ENCODE measurements at places on chromosomes 1 and 21.
A peak's percentile ranks its signal among the peaks of the same experiment; 100 is the strongest.

GRCh38 chr1:156366378-156367166 lies 2.4 kb upstream of the RHBG start:
- DNase-seq, result no peak

- DNase-seq, result no peak
Measured at GRCh38 chr21:26368591-26369320, 198.2 kb upstream of the APP start.

- DNase-seq, result no peak
Measured at GRCh38 chr1:157056269-157056668, 10.7 kb upstream of the ARHGEF11 start.

GRCh38 chr1:84861988-84862644 lies 30.9 kb downstream of the LPAR3 start:
- DNase-seq, result no peak

DNA sequence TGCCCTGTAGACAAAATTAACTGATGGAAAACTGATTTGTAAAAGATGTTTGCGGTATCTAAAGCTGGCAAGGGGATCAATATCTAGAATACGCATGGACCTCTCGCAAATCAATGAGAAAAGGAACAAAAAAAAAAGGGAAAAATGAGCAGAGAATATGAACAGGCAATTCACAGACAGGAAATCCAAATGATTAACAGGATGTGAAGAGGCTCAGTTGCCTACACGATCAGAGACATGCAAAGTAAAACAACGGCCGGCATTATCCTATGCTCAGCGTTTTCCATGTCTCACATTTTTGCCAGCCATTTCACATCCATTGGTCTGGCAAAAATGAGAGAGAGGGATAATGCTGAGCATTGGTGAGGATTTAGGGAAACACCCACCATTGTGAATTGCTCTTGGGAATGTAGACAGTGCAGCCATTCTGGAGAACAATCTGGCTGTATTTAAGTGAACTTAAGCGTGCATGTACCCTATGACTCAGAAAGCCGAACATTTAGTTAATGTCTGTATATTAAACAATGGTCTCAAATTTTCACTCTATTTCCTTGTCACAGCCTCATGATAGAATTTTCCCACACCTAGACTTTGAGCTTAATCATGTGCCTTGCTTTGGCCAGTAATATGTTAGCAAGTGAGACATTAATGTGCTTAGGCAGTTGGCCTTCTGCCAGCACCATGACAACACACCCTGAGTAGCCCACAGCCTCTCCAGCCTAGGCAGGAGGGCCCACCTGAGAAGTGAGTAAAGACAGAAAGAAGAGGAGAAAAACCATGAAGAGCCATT lies 61.0 kb upstream of the NBPF3 start:
- no peak for DNase-seq

- peak; percentile 96 for DNase-seq
Measured at GRCh38 chr1:222370913-222371675, 176.8 kb downstream of the HHIPL2 start.

GRCh38 chr1:63799307-63799706 lies 25.5 kb downstream of the ROR1 start:
- no peak for DNase-seq

GRCh38 chr1:86774305-86775295 lies 70.2 kb downstream of the SH3GLB1 start:
- peak; percentile 76 for DNase-seq

GRCh38 chr1:37556712-37557196 lies at the start of gene DNALI1:
Gene DNALI1 (plus strand): TSS chr1:37556940. CDS start chr1:37556995, 55 bp downstream.
- DNase-seq, result peak; percentile 81

- DNase-seq, result no peak
Measured at GRCh38 chr1:83889707-83890106, 109.2 kb downstream of the TTLL7 start.

- DNase-seq, result no peak
Measured at GRCh38 chr1:236127045-236127444, 15.3 kb upstream of the GPR137B start.

DNA sequence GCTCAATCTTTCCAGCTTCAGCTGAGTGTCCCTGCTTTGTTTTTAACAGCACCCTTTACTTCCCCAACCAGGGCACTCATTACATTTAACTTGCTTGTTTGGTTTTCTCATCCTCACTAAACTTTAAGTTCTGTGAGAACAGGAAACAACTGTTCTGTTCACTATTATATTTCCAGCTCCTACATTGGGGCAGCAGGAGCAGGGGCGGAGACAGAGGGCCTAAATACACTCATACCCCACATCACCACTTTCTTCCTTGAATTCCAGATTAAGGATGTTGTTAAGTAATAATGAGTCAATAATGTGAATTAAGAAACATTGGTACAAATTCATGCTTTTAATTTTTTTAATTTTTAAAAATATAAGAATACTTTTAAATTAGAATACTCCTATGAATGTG lies 6.0 kb downstream of the DRAM2 start:
- DNase-seq, result no peak

- no peak for DNase-seq
Measured at GRCh38 chr1:156508955-156509234, 8.3 kb upstream of the MEF2D start.

DNA sequence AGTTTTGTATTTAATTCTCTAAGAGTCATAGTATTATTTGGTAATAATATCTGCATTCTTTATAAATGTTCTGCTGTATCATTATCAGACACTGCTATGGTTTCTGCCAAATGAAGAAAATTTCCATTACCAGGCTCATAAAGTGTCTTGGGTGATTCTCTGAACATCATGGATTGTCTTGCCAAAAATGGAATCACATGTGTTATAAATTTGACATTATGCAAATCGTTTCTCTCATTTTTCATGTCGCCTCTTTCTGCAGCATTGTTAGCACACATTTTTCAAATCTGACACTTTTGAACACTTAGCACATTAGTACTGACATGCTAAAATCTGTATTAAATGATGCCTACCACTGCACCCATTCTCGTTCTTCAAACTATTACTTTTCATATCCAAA lies 74.2 kb upstream of the NEK7 start:
- DNase-seq, result no peak

DNA sequence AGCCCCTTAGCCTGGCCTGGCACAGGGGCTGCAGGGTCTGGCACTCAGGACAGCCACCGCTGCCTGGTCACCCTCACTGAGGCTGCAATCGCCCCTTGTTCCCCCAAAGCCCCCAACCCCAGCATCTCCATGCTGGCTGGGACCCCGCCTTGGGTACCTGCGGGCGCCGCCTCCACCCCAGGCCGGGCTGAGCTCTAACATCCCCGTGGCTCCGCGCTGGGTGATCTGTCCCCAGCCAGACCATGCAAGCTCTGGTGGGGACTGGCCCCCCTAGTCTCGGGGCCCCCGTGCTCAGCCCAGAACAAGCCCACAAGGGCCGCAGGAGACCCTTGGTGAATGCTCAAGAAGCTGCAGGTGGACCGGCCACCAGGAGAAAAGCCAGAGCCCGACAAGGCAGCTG lies 62.4 kb downstream of the MEGF6 start:
- DNase-seq, result no peak

GRCh38 chr1:213987927-213988506 lies at the start of gene PROX1:
Gene PROX1 (plus strand): TSS chr1:213987973. CDS start chr1:213996536, 8,563 bp downstream.
- peak; percentile 47 for DNase-seq

DNA sequence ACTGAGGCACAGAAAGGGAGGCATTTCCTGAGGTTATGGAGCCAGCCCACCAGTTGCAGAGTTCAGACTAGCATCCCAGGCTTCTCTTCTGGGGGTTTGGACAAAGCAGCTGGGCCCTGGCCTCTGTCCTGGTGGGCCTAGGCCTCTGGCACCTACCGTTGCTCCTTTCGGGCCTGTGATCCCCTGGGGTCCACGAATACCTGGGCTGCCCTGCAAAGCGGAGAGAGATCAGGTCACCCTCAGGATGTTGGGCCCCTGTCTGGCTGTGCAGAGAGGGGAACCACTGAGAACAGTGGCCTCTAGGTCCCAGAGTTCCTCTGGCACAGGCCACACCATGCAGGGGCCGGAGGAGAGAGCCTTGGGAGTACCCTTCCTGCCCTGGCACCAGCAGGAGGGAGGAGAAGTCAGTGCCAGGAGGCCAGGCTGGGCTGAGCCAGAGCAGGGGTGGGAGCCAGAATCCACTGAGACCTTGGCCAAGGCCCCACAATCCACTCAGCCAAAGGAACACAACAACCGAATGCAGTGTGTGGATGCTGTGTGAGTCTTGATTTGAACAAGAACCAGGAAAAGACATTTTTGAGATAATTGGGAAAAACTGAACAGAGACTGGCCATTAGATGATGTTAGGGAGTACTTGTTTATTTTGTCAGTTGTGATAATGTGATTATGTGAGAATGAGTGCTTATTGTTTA lies 8.9 kb downstream of the COL9A2 start:
- no peak for DNase-seq

DNA sequence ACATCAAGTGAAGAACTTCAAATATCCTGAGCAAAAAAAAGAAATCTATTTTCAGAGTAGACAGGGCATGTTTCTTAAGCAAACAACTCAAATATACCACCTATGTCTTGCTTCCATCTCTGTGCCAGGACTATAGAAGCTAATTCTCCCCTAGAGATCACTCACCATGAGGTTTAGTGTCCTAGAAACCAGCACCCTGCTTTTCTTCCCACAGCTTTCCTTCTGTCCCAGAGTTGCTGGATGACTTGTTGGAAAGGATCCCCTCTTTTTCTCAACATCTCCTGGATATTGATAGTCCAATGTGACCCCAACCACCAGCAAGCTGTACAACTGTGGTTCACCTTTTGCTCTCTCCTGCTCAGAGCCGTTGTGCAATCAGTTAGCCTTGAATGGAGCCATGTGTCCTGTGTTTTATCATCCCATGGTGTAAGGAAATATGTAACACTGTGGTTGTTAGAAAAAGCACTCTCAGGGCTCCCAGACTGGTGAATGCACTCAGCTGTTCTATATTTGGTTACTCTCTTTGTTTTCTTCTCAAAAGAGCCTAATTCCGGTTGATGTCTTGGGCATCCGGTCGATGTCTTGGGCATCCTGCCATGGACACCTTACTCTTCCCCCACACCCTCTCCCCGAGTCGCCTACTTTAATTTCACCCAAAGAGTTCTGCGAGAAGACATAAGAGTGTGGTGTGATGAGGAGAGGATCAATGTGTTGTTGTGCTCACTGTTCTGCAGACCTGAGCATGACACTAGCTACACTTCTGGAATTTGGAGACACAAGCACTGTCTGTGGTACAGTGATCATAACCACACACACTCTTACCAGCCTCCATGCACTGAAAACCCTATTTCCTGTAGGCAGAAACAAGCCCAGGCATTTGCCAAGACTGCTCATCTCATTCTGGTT lies 1.7 kb downstream of the TNFSF4 start:
- DNase-seq, result no peak

DNA sequence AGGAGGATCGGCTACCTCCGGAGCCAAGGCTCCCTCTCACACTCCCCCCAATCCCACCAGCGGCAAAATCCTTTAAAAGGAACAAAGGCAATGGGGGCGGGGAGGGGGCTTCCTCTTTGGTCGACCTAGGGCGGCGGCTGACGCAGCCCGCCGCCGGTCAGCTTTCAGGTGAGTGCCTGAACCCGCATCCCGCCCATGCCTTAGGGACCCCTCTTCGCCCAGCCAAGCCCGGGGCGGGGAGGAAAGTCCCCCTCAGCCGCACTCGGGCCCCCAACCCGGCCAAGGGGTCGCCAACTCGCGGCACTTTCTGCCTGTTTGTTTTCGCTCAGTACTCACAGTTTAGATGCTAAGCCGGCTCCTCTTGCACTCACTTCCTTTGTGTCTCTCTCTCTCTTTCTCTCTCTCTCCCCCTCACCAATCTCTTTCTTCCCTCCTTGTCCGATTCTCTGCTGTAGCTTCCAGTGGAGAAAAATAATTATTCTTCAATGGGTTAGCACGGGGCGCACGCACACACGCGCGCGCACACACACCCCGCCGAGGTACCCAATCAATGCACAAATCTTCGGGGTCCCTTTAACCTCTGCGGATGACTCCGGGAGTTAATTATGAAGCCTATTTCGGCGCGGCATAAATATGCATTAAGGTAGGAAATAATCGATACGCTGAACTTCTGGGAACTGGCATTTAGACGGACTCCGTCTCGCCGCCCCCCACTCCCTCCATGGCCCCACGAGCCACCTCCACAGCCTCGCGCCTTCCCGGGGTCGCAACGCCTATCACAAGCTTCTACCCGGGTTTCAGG lies at the start of gene BLACAT1:
Gene BLACAT1 (minus strand): TSS at position 465 of the 802 bp plus-strand sequence.
- DNase-seq, result no peak

- no peak for DNase-seq
Measured at GRCh38 chr1:99763956-99764355, 2.5 kb downstream of the FRRS1 start.

GRCh38 chr21:31909153-31910073 lies 36.6 kb downstream of the HUNK start:
- no peak for DNase-seq

- DNase-seq, result no peak
Measured at GRCh38 chr1:183687546-183688304, 34.6 kb upstream of the APOBEC4 start.

DNA sequence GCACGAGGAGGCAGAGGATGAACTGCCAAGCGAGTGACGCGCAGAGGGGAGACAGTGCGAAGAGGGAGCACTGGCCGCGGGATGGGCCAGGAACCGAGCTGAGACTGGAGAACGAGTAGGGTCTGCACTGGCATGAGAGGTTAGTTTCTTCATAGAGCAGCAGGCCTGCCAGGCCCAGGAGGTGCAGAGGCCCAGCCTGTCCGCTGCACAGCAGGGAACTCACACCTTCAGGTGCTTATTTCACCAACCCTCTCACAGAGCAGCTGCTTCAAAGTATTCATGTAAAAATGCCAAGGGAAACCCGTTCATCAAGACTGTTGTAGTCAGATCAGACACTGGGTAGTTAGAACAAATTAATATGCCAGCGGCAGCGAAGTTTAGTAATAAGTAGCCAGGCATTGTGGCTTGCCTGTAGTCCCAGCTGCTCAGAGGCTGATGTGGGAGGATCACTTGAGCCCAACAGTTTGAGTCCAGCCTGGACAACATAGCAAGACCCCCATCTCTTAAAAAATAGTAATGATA lies 144.5 kb downstream of the SLC45A1 start:
- DNase-seq, result no peak

- DNase-seq, result no peak
Measured at GRCh38 chr1:85316321-85316720, 39.9 kb upstream of the BCL10 start.

DNA sequence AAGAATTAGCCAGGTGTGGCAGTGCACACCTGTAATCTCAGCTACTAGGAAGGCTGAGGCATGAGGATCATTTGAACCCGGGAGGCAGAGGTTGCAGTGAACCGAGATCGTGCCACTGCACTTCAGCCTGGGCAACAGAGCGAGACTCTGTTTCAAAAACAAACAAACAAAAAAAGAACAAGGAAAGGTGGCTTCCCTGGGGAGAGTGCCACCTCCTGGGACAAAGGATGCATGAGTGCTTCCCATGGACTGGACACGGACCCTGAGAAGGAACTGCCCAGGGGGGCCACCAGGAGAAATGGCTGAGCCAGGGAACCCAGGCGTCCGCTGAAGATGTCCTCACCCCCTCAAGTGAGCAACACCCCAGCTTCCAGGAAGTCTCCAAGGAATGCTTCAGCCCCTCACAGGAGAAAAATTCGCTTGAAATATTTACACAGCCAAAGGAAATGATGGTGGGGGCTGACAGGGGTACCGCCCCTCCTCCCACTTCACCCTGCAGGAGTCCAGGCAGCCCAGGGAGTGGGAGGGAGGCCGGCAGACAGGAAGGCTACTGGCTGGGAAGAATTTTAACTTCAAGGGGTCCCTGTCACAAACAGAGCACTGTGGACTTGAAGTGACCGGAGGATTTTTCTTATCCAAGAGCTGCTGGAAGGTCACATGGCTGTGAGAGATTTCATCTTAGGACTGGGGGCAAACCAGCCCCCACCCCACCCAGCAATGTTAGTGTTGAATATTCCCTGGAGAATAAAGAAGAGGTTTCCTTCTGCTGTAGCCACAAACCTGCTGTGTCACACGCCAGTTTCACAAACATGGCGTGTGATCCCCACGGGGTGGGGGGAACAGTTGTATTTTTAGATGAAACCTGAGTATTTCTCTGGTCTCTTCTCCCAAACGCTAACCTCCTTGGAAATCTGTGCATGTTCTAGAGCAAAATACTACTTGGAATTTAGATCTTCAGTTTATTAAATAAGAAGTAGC lies 90.8 kb upstream of the SLC25A33 start:
- no peak for DNase-seq

Data from AG04450 (cell line).